Kidney glomerular epithelial cell (primary cell): ENCODE measurements at places on chromosomes 12 and 14.

DNA sequence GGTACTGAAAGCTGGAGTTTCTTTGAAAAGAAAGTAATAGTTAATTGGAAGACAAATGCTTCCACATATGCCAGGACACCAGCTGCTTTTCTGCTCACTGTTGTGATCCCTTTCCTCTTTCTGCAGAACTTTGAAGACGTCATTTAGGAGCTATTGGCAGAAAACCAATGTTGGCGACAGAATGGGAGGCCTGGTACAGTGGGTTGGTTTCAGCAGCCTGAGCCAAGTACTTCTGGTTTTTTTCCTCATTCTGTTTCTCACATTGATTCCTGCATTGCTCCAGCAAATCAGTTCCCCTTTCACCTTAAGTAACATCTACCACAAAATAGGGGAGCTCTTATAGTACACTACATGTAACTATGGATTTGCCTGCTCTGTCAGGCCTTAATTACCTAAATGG is 96.9 kb downstream of the FIGNL2 start:
- no peak for DNase-seq

DNA sequence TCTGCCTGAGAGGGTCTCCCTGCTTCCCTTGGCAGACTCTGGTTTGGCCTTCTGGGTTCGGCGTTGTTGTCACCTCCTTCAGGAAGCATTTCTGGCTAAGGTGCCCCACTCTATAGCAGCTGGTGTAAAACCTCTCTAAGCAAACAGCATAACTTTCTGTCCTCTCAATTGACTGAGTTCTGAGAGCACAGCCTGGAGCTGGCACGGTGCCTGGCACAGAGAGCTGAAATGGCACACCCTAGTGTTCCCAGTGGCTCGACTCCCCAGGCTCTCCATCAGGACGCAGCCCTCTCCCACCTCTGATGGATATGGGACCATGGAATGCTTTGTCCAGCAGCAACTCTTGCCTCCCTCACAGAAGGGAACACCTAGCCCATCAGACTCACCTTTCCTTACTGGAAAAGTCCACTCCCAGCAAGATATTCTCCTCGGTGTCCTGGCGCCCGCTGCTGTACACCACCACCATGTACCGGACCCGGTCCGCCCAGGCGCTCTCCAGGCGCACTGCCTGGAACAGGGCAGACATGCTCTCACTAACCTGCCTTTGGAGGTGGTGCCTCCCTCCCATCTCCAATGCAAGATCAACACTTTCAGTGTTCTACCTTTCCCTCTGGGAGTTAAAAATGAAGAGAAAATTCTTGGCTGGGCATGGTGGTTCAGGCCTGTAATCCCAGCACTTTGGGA is 40.6 kb downstream of the SSH1 start:
- DNase-seq: no peak

- DNase-seq: no peak
Observed at GRCh38 chr12:48811437-48812090, 6.7 kb upstream of the CACNB3 start.

GRCh38 chr14:29156096-29156495 is 389.5 kb downstream of the FOXG1 start:
- DNase-seq: no peak

- DNase-seq: no peak
Observed at GRCh38 chr14:23299986-23300686, 2.5 kb downstream of the PPP1R3E start.

- DNase-seq: no peak
Observed at GRCh38 chr12:18192119-18192518, 69.2 kb upstream of the PIK3C2G start.

DNA sequence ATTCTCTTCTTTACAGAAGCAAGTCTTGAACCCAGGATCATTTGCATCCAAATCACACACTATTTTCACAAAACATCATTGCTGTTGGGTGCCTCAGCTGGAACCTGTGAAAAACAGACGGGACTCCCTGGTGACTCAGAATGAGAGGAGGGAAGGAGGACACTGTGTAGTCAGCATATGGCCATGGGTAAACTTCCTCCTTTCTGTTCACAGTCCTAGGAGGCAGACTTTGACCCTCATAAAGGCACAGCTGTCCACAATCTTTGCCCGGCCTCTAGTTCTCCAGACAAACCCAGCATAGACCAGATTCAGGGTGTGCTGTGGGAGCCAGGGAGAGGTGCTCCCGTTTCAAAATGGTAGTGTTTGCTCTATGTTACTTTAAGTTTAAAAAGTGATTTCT is 62.0 kb downstream of the DYRK2 start:
- peak; percentile 37 for DNase-seq
